ENCODE measurements at places on chromosomes 1 and 21. TPM values are rescaled to one million over a fixed set of nuclear protein-coding genes. Genes with fewer than 3 reads are reported as not detected.

Gene TRNP1
- total RNA-seq: 14.8 TPM

Gene GPR52
- 0.59 TPM for total RNA-seq

Gene TOMM40L
- 8.0 TPM for total RNA-seq

Gene HS2ST1
- total RNA-seq: 35.6 TPM

Gene KMO
- not detected for total RNA-seq

Gene FCGR2B
- total RNA-seq: not detected

Gene SPRR1A
- not detected for total RNA-seq

Gene C1QC
- not detected for total RNA-seq

Gene DAB1
- under 0.01 TPM for total RNA-seq

Measured in smooth muscle cell of the umbilical artery (primary cell).